Neural progenitor cell (in vitro differentiated cells): ENCODE measurements at places on chromosomes 6 and 20. TPM values are rescaled to one million over a fixed set of nuclear protein-coding genes. Genes with fewer than 3 reads are reported as not detected.

DNA sequence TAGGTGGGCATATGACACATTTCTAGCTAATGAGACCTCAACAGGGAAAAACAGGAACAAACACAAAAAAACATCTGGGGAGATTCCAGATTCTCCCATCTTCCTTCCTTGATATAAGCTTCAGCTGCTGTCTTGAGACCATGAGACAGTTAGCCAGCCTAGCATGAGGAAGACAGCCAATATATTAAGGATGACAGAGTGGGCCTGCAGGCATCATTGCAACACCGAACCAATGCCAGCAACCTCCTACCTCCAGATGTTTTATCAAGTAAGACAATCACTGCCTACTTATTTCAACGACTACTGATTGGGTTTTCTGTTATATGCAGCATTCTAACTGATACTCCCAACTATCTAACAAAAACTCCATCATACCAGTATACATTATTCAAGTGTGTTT, 119.0 kb downstream of the ISM1 start:
- DNase-seq, result no peak
- H3K27ac ChIP-seq, result no peak overlapping the region
- no peaks in the 10 kb centered on the region for H3K36me3 ChIP-seq
- no peaks in the 10 kb centered on the region for H3K27me3 ChIP-seq

GRCh38 chr20:50592282-50593004, 82.3 kb downstream of the PTPN1 start:
- H3K4me1 ChIP-seq, result peaks cover 11% of the 10 kb centered on the region
- H3K27me3 ChIP-seq, result no peaks in the 10 kb centered on the region

GRCh38 chr6:107957909-107958688, at the start of gene SEC63:
SEC63 (minus strand) TSS chr6:107958208; CDS start chr6:107958009, 199 bp downstream.
- H3K4me3 ChIP-seq, result peak within 1 kb of the TSS; percentile 82
- DNase-seq, result peak; percentile 97
- peak within 1 kb of the TSS; percentile 62 for H3K27ac ChIP-seq
- H3K27me3 ChIP-seq, result peaks cover 6% of the 10 kb centered on the region
- H3K36me3 ChIP-seq, result no peaks in the 10 kb centered on the region

The GPLD1 gene
- total RNA-seq, result 4.2 and 8.3 TPM in 2 replicates

The HUS1B gene
- total RNA-seq, result 0.43 TPM in 1 of 2 replicates, not detected in the other
